Posterior vena cava (tissue), 2 donors: ENCODE measurements at places on chromosomes 7 and 10. TPM values are rescaled to one million over a fixed set of nuclear protein-coding genes. Genes with fewer than 3 reads are reported as not detected.

Gene GIMAP8
- total RNA-seq = 12.9 TPM

Gene THNSL1
- 1.9 TPM for total RNA-seq

Gene FAM107B
- total RNA-seq = 28.4 TPM

Gene C10orf62
- total RNA-seq = 0.19 TPM

Gene TACC2
- 75.8 TPM for total RNA-seq

Gene PRKAR2B
- total RNA-seq = 5.8 TPM

Gene TAS2R4
- total RNA-seq = 1.3 TPM

Gene AKR1C2
- total RNA-seq = 42.7 TPM

Gene SLC26A3
- not detected for total RNA-seq

Gene SYT15B
- 2.6 TPM for total RNA-seq

Gene IDI2
- not detected for total RNA-seq

Gene SORCS1
- 0.37 TPM for total RNA-seq

Gene PRSS2
- total RNA-seq = 9.0 TPM

Gene GBX1
- total RNA-seq = not detected

Gene MBL2
- total RNA-seq = not detected

Gene GJD4
- total RNA-seq = not detected

Gene HTR7
- 1.0 TPM for total RNA-seq

Gene ABCB1
- 1.3 TPM for total RNA-seq

Gene CLDN3
- not detected for total RNA-seq

Gene BTBD16
- not detected for total RNA-seq

Gene EVX1
- not detected for total RNA-seq

Gene GHRHR
- 1.2 TPM for total RNA-seq

Gene HOXA6
- total RNA-seq = 8.6 TPM

Gene FAM25A
- not detected for total RNA-seq

Gene SLC39A12
- total RNA-seq = 0.32 TPM

Gene CALHM3
- total RNA-seq = not detected

Gene OPALIN
- not detected for total RNA-seq

Gene DEPP1
- 105 TPM for total RNA-seq

Gene HOXA9
- total RNA-seq = 7.4 TPM

Gene NUPR2
- total RNA-seq = not detected

Gene ASIC3
- 1.4 TPM for total RNA-seq

Gene LIPK
- not detected for total RNA-seq

Gene OPN4
- not detected for total RNA-seq

Gene LAMB1
- total RNA-seq = 176 TPM

Gene MSMB
- total RNA-seq = not detected

Gene CLRN3
- not detected for total RNA-seq

Gene STAMBPL1
- total RNA-seq = 4.4 TPM

Gene OR2A1
- not detected for total RNA-seq
